ENCODE measurements at places on chromosomes 1 and 21.

DNA sequence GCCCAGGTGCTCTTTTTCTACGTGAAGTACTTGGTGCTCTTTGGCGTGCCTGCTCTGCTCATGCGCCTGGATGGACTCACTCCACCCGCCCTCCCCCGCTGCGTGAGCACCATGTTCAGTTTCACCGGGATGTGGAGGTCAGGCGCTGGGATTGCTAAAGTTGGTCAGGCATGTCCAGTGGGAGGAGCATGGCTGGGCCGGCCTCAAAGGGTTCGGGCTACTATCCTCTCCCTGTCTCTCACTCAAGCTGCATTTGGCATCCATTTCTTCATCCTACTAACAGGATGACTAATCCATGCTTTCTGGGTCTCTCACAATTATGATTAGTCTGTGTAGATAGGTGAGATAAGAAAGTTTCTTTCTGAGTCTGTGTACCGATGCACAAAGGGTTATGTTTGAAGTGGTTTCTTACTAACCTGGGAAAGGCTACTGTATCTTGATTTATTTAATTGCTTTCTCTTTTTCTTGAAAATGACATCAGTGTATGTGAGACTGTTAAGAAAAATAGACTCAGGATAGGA lies 135.9 kb downstream of the HHAT start:
- DNase-seq = no peak

DNA sequence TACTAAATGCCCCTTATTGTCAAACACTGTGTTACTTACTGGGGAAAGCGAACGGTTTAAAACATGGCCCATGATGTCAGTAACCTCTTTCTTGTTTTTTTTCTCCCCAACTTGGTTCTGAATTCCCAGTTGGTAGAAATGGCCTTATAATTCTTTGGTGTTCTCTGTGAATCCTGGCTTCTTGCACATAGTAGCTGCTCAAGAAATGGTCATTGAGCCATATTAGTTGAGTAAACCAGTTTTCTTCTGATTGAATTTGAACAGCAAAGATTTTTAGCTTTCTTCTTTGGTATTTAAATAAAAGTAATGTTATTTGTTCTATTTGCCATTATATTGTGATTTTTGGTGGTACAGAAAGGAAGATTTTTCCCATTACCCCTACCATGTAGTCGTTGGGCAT lies 87.3 kb downstream of the NFIA start:
- DNase-seq = no peak

GRCh38 chr1:159012495-159012894 lies 2.8 kb downstream of the IFI16 start:
- no peak for DNase-seq

DNA sequence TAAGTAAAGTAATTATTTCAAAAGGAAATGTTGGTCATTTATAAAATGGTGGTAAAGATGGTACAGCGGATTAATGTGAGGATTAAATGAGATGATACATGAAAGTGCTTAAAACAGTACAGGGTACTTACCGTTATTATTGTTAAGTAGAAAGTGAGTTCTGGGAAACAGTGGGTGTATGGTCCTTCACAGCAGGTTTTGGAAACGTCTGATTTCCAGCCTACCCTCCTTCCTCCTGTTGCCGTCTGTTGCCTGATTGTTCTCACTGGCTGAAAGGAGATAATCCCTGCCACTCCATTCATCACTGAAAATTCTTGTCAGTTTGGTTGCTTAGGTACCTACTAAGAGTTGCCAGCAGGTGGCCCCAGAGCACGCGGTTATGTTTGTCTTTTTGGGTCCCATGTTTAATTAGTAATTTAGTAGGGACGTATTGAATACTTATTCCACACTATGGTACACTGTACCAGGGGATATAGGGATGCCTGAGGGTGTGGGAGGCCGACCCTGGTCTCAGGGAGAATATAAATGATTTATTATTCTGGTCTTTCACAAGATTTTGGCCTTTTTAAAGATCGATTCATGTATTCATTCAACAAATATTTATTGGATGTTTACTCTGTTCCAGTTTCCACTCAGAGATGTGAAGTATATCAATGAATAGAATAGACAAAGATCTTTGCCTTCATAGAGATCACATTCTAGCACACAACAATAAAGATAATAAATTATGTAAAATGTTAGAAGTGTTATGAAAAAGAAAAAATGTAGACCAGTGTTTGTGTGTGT lies 30.8 kb upstream of the RPTN start:
- DNase-seq = no peak

- no peak for DNase-seq
Measured at GRCh38 chr21:20551939-20552338, 446.3 kb upstream of the NCAM2 start.

- DNase-seq = no peak
Measured at GRCh38 chr1:153945131-153945794, 1.3 kb downstream of the DENND4B start.

DNA sequence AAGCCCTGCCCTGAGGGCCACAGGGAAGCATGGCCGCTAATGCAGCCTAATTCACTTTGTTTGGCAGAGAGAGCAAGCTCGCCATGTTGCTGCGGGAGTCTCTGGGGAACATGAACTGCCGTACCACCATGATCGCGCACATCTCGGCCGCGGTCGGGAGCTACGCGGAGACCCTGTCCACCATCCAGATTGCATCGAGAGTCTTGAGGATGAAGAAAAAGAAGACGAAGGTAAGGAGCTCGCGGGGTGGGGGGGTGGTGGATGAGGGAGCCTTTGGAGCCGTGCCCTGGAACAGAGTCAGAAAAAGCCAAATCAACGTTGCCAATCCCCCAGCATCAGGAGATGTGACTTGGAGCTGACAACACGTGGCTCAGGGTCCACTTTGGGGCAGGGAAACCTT lies 529.4 kb downstream of the KIF26B start:
- no peak for DNase-seq

- no peak for DNase-seq
Measured at GRCh38 chr1:209375671-209376365, 207.7 kb upstream of the CAMK1G start.

GRCh38 chr1:17742583-17742982 lies 12.6 kb upstream of the ACTL8 start:
- no peak for DNase-seq

GRCh38 chr1:21586846-21587601 lies 77.8 kb downstream of the ALPL start:
- no peak for DNase-seq
